HEK293T (cell line): ENCODE measurements at places on chromosomes 5 and 9.

- DNase-seq: no peak
Measured at GRCh38 chr5:18314192-18314778, 680.0 kb downstream of the TAF11L14 start.

GRCh38 chr5:124527220-124527991, 219.0 kb downstream of the ZNF608 start:
- no peak for DNase-seq

GRCh38 chr9:112174965-112175795, at the start of gene SUSD1:
TSS of gene SUSD1 (minus strand) at chr9:112175297. CDS start at chr9:112175235, 62 bp downstream.
- DNase-seq: peak; percentile 51

DNA sequence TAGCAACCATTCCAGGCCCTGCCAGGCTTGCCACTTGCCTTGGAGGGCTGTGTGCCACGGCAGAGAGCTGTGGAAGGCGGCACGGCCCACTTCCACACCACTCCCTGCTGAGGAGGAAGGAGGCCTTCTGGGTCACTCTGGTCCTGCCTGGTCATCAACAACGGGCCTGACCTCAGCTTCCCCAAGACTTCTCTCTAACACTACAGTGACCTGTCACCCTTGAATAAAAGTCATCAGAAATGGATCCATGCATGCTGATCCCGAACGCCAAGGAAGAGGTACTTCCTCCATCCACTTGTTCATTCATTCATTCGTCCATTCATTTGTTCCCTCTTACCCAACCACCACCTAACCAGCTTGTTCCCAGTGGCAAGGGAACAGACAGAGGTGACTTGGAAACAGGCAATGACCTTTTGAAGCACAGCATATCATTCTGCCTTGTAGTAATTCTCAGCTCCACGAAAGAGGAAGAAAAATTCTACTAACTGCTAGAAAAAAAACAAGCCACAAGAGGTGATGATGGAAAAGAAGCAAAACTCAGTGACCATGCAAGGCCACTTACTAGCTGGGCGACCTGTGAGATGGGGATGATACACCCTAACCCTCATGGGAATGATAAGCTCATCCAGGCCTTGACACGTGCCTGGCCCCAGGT, 58.6 kb downstream of the STK10 start:
- DNase-seq: no peak

- no peak for DNase-seq
Measured at GRCh38 chr5:16521521-16522483, 56.2 kb upstream of the ZNF622 start.

GRCh38 chr5:177468329-177468684, 5.1 kb downstream of the DBN1 start:
- DNase-seq: no peak

DNA sequence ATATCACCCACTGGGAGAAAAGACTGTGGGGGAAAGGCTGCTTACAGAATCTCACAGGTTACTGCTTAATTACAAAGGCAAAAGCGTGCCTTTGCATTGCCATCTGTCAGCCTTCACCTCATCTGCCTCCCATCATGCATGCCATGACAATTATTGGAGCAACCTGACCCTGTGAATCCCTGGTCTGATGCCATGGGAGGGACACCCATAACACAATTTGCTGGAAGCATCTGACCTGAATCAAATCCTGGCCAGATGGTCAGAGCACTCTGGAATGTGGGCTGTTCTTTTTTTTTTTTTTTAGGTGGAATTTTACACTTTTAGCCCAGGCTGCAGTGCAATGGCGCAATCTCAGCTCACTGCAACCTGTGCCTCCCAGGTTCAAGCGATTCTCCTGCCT, 11.6 kb upstream of the RETREG1 start:
- no peak for DNase-seq

- no peak for DNase-seq
Measured at GRCh38 chr9:94934816-94935328, 208.4 kb downstream of the AOPEP start.

DNA sequence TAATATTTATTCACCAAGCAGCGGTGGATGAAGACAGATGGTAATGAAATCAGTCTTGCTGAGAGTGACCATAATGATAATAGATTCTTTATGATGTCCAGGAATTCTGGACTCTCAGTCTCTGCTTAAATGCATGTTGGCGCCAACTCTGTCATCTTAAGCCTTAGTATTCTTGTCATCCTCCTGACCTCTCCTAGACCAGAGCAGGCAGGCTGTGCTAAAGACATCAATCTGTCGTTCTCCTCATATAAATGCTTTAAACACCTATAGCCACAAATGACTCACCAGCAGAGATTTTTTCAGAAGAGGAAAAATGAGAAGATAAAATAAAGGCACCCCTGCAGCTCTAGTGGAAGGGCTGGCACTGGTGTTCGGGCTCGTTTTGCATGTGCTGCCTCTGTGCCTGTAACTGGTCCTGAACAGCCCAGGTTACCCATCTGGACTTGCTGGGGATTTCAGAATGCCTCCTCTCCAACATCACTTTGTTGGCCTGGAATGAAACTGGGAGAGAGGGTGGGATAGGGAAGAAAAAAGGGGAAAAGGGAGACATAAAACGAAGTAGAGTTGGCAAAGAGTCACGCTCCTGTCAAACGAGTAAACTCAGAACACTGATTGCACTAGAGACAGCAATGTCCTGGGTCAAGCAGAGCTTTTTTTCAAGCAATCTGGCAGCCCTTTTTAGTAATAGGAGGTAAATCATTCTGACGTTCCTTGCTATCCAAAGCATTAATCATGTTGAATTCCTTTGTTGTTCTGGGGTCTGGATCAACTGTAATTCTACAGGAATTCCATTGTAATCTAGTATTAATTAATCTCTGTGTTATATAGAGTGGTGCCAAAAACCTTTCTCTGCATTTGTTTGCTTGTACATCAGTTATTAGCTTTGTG, 195.5 kb upstream of the CLINT1 start:
- peak; percentile 47 for DNase-seq

- no peak for DNase-seq
Measured at GRCh38 chr9:4590430-4591122, 71.5 kb upstream of the PLPP6 start.

DNA sequence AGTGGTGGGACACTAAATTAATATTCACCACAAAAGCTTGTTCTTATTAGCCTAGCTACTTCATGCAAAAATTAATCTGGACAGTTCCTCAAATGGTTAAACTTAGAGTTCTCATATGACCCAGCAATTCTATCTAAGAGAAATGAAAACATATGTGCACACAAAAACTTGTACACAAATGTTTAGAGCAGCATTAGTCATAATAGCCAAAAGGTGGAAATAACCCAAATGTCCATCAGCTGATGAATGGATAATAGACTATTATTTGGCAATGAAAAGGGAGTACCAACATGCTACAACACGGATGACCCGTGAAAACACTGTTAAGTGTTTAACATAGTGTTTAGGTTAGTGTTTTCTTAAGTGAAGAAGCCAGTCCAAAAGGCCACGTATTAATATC, 32.8 kb upstream of the TNIP1 start:
- no peak for DNase-seq

- DNase-seq: no peak
Measured at GRCh38 chr9:130911254-130912049, 14.8 kb upstream of the QRFP start.

- no peak for DNase-seq
Measured at GRCh38 chr9:7542126-7542525, 257.5 kb downstream of the DMAC1 start.

GRCh38 chr9:33161011-33161588, 6.0 kb downstream of the B4GALT1 start:
- DNase-seq: no peak

DNA sequence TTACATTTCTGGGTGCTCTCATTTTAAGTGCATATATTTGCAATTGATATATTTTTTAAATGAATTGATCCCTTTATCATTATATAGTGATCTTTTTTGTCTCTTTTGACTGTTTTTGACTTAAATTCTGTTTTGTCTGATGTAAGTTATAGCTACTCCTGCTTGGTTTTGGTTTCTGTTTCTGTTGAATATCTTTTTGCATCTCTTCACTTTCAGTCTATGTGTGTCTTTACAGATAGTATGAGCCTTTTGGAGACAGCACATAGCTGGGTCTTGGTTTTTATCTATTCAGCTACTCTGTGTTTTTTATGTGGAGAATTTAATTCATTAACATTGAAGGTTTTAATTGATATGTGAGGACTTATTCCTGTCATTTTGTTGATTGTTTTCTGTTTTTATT, 311.3 kb downstream of the SPATA31D1 start:
- DNase-seq: no peak

- DNase-seq: no peak
Measured at GRCh38 chr5:60673334-60673733, 26.6 kb downstream of the DEPDC1B start.

- DNase-seq: no peak
Measured at GRCh38 chr5:8650186-8650585, 781.2 kb downstream of the MTRR start.

- DNase-seq: no peak
Measured at GRCh38 chr5:42656651-42657015, 100.0 kb upstream of the CCDC152 start.

- DNase-seq: no peak
Measured at GRCh38 chr9:105735366-105735765, 41.0 kb downstream of the TMEM38B start.

GRCh38 chr5:142057697-142058056, 44.9 kb upstream of the GNPDA1 start:
- no peak for DNase-seq

- DNase-seq: peak; percentile 71
Measured at GRCh38 chr9:87684627-87685219, 41.2 kb upstream of the CTSL start.

GRCh38 chr5:36728697-36729543, 122.5 kb downstream of the SLC1A3 start:
- DNase-seq: peak; percentile 59

DNA sequence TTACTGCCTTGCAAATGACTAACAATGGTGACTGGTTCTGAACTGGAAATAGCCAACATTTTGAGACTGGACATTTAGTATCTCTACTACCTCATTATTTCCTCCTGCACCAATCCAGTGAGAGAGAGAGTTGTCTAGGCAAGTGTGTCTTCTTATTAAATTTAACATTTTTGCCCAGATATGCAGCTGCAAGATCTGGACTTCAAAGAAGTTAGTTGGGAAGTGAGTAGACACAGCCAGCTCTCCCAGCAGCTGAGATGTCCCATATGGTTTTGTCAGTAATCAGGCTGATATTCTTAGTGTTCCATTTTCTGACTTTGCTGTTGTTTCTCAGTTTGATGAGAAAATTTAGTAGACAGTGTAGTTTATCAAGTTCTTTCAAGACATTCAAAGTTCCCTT, 1778.8 kb upstream of the CDH6 start:
- DNase-seq: no peak

GRCh38 chr9:89845862-89846261, 241.1 kb downstream of the GADD45G start:
- no peak for DNase-seq

GRCh38 chr5:66144834-66145390, 812 bp downstream of the SREK1 start:
- DNase-seq: peak; percentile 62

GRCh38 chr9:20994486-20994885, 37.0 kb downstream of the HACD4 start:
- DNase-seq: peak; percentile 59

DNA sequence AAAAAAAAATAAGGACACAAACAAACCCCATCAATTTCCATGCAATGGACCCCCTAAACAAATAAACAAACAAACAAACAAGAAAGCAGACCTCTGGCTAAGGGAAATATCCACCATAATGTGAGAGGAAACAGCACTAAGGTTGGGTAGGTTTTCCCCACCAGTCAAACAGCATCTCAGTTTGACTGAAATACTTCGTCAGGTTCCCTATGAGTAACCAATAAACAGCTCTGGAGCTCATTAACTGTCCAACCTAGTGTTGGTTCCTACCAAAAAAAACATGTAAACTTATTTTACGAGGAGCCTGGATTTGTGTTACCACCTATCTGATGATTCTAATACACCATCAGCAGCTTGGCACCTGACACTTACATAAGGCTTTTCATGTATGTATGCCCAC, 198.5 kb upstream of the TARS1 start:
- DNase-seq: no peak

- DNase-seq: no peak
Measured at GRCh38 chr5:36156121-36156601, 4.2 kb downstream of the SKP2 start.
